ENCODE measurements at places on chromosomes 6 and 20.

DNA sequence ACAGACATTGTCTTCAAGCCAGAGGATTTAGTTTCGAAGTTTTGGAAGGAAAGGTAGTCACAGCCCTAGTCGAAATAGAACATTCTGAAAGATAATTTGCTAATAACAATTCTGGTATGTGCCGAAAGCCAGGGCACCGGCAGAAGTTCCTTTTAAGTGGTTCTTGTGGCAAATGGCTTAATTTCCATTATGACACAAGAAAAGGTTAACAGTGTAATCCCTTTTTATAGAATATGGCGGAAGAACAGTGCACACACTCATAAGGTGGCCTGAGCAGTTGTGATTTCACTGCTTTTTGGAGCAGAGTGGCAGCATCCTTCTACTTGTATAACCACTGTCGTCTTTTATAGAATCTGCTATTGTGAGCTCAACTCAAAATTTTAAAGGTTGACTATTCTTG lies 152.4 kb downstream of the SASH1 start:
- DNase-seq, result no peak

DNA sequence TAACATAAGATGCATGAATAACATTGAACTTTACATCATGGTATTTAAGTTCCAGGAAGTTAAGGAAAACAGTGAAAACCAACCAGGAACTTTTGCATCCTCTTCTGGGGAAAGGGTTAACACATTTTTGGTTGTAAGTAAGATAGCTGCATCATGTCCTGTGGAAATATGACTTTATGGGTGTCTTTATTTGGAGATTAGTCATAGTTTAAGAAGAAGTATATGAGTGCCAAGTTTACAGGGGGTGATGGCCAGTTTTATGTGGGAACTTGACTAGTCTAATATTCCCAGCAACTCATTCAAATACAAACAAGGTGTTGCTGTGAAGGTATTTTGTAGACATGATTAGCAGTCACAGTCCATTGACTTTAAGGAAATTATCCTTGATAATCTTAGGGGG lies 78.0 kb downstream of the PDE10A start:
- no peak for DNase-seq

DNA sequence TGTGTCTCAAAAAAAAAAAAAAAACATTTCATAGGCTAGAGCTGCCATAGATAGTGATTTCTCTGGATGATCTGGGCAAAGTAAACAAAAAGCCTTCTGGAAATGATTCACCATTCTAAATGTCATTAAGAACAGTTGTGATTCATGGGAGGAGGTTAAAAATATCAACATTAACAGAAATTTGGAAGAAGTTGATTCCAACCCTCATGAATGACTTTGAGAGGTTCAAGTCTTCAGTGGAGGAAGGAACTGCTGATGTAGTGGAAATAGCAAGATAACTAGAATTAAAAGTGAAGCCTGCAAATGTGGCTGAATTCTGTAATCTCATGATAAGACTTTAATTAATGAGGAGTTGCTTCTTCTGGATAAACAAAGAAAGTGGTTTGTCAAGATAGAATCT lies 26.8 kb upstream of the MMP24 start:
- no peak for DNase-seq

DNA sequence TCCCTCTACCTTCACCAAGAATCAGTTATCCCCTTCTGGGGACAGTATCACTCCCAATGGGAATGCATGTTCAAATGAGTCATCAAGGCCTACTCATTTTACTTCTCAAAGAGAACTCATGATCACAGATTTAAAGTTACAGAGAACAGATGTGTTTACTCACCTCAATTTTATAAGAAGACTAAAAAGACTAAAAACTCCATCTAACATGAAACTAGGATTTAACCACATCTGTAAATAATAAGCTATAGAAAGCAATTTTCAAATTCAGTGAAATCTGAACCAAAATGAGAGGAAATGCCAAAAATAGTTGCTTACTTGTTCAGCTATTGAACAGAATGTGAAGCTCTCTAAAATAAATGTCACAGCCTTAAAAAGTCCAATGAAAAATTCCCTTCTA lies 300.1 kb upstream of the KCNQ5 start:
- no peak for DNase-seq

- DNase-seq, result no peak
Measured at GRCh38 chr6:133891149-133891926, 2.4 kb downstream of the TCF21 start.

- DNase-seq, result no peak
Measured at GRCh38 chr20:50270569-50270968, 79.9 kb downstream of the CEBPB start.

DNA sequence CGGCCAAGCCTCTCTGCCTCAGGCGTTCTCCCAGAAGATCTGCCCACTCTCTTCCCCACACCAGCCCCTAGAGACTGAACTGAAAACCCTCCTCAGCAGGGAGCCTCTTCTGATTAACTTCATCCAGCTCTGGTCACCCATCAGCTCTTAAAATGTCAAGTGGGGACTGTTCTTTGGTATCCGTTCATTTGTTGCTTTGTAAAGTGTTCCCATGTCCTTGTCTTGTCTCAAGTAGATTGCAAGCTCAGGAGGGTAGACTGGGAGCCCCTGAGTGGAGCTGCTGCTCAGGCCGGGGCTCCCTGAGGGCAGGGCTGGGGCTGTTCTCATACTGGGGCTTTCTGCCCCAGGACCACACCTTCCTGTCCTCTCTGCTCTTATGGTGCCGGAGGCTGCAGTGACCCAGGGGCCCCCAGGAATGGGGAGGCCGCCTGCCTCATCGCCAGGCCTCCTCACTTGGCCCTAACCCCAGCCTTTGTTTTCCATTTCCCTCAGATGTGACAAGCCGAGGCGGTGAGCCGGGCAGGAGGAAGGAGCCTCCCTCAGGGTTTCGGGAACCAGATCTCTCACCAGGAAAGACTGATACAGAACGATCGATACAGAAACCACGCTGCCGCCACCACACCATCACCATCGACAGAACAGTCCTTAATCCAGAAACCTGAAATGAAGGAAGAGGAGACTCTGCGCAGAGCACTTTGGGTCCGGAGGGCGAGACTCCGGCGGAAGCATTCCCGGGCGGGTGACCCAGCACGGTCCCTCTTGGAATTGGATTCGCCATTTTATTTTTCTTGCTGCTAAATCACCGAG lies 14.2 kb downstream of the VEGFA start:
- no peak for DNase-seq

- DNase-seq, result no peak
Measured at GRCh38 chr6:158557927-158558326, 2.0 kb upstream of the TMEM181 start.

GRCh38 chr6:44540881-44541280 lies 153.4 kb downstream of the CDC5L start:
- DNase-seq, result no peak

DNA sequence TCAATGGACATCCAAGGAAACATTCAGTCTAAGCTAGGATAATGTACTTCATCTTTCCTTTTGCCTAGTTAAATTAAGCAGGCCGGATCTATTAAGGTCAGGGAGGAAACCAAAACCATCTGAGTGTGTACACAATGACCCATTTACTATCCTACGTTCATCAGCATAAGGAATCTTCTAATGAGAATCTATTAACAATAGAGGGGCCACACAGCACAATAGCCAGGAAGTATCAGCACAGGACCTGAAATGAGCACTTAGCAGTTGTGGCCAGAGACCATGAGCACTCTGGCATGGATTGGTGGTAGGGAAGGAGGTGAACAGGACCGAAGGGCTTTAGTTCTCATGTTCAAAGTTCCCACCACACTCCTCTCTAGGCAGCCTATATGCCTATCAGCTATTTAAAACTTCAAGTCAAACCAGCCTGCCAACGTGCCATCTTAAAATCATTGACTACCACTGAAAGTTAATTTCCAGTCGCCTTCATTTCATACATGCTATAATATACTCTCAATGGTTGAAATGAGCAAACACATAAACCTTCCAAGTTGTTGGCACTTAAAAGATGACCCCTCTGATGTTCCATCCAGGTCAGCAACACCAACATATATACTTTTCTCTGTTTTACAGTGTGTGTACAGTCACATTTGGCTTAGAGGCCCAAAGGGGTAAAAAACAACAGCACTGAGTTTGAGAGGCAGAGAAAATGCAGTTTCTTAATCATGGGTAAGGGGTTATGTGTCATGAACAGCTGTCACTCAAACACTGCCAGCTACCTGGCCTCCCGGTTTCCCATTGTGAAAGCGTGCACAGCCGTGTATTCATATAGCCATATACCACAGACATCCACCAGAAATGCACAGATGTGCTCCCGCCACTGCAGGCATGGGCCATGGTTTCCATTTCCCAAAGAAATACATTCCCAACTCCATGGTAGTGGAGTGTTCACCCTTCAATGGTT lies 184.3 kb downstream of the TBXT start:
- DNase-seq, result no peak

GRCh38 chr6:20658053-20658452 lies 123.8 kb downstream of the CDKAL1 start:
- DNase-seq, result no peak

DNA sequence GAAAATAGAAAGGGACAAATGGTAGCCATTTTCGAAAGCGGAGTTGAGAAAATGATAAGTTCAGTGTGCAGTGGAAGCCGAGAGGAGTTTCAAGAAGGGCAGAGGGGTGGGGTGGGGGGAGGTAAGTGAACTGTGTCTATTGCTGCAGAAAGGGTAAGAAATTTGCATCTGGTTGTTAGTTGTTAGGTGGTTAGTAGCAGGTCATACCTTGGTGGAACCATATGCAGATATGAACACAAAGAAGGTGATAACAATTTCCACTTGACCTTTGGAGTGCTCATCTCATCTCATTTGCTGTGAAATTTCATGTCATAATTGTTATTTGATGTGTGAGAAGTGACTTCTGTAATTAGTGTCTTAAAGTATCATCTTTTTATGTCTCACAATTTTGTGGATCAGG lies 288.2 kb downstream of the QKI start:
- no peak for DNase-seq

DNA sequence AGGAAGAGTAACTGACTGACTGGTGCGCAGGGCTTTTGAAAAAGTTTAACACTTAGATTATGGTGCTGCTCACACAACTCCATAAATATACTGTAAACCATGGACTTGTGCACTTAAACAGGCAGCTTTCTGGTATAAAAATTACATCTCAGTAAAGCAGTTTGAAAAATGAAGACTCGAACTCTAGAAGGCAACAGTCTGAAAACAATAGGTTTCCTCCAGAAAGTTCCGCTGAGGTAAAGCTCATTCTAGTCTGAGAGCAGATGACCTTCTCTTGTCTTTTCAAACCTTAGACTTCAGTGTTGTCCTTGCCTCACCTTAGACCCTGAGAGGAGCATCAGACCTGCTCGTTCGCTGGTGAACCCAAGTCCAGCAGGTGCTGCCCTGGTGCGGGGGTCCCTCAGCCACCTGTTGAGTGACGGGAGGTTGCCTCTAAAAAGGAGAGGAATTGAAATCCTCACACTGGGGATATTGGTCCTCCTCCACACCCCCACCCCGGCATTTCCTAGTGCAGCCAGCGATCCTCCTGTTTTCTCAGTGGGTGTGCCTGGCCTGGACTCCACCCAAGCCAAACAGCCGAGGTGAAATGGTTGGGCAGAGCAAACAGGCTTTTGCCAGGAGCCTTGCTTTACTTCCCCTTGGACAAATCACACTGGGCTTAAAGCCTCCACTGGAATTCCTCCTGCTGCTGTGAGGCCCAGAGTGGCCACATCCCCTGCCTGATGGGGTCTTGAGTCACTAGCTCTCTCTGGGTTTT lies 14.7 kb upstream of the PYGB start:
- no peak for DNase-seq

GRCh38 chr6:126268092-126268491 lies 71.8 kb upstream of the CENPW start:
- no peak for DNase-seq

DNA sequence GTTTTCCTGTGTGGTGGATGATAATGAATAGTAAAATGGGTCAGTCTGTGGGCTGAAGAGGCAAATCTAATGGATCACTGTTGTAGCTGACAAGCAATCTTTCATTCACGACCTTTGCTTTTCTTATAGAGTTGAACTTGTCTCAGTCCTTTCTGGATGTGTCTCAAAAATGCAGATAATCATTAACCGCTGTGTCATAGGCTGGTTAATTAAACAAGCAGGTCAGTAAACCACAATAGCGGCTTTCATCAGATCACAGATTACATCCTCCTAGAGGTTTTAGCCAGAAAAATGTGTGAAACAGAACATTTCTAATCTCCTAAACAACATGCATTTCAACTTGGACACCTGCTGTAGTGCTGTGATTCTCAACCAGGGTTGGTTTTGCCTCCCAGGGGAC lies 2.5 kb upstream of the METTL24 start:
- DNase-seq, result no peak

DNA sequence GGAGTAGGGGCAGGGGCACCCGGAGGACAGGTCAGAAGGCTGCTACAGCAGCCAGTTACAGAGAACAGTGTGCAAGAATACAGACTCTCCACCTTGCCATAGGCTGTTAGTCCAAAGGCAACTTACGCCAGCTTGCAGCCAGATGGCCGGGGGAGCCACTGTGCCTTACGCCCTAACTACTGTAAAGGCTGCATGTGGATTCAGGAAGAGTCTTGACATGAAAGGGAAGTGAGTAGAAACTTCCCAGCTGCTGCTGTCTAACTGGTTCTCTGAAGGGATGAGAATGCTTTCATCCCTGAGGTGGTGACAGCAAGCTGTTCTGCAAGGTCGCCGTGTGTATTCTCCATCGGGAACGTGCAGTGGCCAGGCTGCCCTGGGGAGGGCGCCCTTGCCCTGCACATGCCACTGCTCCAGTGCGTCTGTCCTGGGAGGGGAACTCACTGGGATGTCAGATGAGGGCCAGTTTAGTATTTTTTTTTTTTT lies 46.1 kb downstream of the LYRM4 start:
- no peak for DNase-seq

DNA sequence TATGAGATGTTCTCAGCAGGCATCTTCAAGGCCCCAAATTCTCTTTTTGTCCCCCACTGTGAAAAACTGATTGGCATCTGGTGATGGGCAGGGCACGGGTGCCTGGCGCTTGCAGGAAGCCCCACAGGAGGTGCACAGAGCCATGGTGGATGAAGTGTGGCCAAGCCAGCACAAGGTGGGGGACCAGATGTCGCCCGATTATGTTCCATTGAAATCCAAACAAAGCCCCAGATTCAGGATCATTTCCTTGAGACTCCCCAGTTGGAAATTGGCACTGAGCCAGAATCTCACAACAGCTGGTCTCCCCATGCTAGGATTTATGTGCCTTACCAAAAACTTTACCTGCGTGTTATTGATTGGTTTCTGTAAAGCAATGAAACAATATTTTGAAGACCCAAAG lies 186.1 kb downstream of the ADAT2 start:
- DNase-seq, result no peak

DNA sequence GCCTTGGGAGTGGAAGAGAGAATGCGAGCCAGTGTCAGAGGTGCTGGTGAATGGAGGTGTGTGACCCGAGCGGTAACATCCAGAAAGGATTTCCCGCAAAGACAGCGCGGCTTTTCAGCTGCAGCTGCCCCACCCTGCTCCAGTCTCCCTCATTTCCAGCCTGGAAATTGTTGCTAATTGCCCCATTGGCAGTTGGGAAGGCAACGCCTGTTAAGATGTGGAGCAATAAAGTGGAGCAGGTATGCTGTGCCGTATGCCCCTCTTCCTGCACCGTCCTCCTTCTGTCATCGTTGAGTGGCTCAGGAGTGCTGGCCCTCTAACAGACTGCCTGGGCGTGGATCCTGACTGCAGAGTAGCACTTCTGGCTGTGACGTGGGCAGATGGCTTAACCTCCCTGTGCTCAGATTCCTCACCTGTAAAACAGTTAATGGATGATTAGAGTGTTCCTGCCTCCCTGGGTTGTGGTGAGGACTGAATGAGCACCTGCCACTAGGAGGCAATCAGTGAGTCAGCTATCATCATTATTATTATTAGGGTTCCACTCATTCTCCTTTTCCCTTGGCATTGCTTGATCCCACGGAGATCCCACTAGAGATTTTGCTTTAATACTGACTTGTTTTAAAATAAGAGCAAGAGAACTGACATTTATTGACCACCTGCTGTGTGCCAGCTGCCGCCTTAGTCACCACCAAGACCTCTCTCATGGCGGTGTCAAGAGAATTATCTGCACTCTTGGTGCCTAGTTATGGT lies 11.7 kb downstream of the ARFGEF2 start:
- DNase-seq, result no peak

Data from activated T-cell treated with anti-CD3 and anti-CD28 coated beads for 24 hours (primary cell).